Lower lobe of right lung (tissue), 2 donors: ENCODE measurements at places on chromosomes 1 and 21.

DNA sequence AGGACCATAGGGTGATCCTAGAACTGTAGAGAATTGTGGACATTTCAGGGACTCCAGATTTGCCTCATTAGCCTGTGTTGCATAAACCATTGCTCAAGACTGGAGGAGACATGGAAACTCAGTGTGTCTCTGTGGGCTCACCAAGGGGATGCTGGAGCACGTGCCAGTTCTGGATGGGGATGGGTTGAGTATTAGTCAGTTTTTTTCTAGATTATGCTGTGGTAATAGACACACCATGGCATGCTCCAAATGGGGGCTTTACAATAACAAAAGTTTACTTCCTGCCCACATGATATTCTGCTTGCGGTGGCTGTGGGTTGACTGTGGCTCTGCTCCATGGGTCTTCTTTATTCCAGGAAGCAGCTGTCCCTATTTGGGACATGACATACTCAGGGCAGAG is 125.4 kb downstream of the FOXD2 start:
- no peak for DNase-seq

GRCh38 chr1:23004112-23004511 is 11.5 kb downstream of the TEX46 start:
- DNase-seq = no peak

DNA sequence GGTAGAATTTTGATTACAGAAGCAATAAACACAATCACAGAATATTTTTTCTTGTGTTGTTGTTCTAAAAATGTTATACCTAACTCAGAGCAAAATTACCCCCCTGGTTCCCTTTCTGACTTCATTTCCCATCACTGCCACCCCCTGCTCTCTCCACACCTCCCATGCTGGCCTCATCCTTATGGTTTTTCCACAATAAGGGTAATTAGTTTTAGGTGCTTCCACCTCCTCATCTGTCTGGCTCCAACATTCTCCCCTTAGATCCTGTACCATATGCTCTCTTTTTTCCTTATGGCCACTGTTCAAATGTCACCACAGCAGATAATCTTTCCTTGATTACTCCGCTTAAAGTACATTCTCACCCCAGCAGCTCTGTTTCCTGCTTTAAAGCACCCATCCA is 2208.6 kb downstream of the MRPL39 start:
- DNase-seq = no peak

GRCh38 chr1:17052641-17053040 is 1.2 kb downstream of the SDHB start:
- no peak for DNase-seq

DNA sequence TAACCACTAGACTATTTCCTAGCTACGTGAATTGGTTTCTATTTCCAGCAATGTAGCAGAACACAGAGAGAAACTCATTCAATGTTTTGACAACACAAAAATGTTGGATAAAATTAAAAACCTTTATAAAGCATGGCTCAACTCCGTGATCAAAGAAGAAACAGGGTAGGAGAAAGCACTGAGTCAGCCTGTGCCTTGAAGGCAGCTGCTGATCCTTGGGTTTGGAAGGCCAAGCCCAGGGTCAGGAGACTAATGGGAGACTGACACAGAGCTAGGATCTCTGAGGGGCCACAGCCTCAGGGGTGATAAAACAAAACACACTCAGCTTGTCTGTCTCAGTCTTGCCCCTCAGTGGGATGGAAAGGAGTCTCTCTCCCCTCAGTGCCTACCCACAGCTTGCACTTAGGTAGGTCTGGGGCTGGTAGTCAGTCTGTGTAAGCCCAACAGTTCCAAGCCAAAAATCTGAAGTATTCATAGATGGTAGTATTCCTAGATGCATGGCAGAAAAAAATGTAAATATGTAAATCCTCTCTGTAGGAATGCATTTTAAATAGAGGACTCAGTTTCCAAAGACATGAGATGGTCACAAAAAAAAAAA is 53.3 kb downstream of the B3GALNT2 start:
- DNase-seq = no peak

DNA sequence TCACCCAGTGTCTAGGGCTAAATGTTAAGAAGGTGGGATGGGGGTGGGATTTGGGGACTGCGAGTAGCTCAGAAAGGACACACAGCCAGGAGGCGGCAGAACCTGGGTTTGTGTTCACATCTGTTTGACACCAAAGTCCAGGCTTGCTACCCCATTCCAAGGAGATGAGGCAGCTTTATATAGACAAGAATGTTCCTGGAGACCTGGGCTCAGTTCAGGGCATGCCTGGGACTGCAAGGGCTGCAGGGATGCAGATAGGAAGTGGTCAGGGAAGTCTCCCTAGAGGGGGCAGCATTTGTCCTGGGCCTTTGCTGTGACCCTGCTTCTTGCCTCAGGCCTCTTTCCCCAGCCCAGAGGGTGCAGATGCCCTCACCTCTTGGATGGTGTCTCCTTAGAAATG is 16.3 kb downstream of the PADI3 start:
- no peak for DNase-seq

DNA sequence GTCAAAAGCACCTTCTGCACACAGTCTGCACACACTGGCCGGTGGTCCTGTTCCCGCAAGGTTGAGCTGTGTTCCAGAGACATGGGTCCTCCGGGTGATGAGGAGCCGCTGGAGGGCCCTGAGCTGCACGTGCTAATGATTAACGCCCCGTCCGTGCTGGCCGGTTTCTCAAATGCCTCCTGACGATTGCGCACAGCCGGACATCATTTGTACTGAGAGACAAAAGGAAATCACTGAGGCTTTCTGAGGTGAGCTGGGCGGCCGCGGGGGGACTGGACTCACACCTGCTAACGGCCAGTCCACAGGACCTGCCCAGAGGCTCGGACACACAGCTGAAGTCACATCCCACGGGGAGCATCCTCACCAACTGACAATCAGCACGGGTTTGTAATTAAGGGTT is 29.2 kb downstream of the POFUT2 start:
- DNase-seq = peak; percentile 39

- no peak for DNase-seq
These were observed 48.7 kb downstream of the IRF2BP2 start for GRCh38 chr1:234561319-234561718.

- no peak for DNase-seq
These were observed 40.5 kb downstream of the C1orf198 start for GRCh38 chr1:230827801-230828200.

- DNase-seq = no peak
These were observed 37.2 kb downstream of the RIMS3 start for GRCh38 chr1:40627987-40628902.

DNA sequence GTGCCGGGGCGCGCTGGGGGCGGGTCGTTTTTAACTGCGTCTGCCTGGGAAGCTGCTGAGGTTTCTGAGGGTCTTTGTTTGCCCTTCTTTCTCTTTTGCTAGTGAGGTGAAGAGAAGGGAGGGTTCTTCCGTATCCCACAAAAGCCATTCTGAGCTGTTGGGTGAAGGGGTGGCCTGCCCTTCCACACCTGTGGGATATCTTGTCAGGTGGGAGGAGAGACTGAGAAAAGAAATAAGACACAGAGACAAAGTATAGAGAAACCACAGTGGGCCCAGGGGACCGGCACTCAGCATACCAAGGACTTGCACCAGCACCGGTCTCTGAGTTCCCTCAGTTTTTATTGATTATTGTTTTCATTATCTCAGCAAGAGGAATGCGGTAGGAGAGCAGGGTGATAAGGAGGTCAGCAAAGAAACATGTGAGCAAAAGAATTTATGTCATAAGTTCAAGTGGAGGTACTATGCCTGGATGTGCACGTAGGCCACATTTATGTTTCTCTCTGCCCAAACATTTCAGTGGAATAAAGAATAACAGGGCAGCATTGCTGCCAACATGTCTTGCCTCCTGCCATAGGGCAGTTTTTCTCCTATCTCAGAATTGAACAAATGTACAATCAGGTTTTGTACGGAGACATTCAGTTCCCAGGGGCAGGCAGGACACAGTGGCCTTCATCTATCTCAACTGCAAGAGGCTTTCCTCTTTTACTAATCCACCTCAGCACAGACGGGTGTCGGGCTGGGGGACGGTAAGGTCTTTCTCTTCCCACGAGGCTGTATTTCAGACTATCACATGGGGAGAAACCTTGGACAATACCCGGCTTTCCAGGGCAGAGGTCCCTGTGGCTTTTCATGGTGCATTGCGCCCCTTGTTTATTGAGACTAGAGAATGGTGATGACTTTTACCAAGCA is 972 bp downstream of the PGBD2 start:
- no peak for DNase-seq

GRCh38 chr1:182235952-182236650 is 155.5 kb downstream of the GLUL start:
- DNase-seq = no peak

DNA sequence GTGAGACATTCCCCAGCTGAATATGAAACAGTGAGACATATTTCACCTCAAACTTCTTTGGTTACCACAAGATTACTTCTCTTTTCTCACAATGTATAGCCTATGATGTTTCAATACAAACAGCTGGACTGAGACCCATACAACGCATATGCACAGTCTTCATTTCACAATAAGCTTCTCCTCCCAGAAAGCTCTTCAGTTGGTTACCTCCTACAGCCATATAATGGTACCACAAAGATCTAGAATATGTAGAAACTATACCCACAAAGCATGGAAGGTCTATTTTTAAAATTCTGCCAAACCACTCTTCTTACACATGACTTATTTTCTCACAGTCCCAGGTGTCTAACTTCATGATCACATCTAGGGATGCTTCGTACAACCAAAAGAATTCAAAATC is 70.8 kb downstream of the JAK1 start:
- no peak for DNase-seq

- no peak for DNase-seq
These were observed 48.4 kb upstream of the RNPC3 start for GRCh38 chr1:103477101-103477500.

DNA sequence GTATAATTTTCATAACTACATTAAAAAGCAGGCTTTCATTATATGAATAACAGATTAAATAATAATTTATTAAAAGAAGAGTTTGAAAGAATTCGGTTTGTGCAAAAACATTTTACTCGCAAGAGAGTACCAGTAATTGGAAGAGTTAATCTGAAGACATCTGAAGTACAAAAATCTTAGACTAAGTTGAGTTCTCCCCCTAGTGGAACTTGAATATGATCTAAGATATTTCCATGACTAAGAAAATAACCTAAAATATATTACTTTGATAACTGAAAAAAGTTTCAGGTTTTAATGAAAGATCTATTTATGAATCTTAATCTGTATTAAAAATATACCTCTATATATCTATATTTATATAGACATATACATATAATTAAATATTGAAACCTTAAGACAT is 112.5 kb upstream of the GFI1 start:
- no peak for DNase-seq

DNA sequence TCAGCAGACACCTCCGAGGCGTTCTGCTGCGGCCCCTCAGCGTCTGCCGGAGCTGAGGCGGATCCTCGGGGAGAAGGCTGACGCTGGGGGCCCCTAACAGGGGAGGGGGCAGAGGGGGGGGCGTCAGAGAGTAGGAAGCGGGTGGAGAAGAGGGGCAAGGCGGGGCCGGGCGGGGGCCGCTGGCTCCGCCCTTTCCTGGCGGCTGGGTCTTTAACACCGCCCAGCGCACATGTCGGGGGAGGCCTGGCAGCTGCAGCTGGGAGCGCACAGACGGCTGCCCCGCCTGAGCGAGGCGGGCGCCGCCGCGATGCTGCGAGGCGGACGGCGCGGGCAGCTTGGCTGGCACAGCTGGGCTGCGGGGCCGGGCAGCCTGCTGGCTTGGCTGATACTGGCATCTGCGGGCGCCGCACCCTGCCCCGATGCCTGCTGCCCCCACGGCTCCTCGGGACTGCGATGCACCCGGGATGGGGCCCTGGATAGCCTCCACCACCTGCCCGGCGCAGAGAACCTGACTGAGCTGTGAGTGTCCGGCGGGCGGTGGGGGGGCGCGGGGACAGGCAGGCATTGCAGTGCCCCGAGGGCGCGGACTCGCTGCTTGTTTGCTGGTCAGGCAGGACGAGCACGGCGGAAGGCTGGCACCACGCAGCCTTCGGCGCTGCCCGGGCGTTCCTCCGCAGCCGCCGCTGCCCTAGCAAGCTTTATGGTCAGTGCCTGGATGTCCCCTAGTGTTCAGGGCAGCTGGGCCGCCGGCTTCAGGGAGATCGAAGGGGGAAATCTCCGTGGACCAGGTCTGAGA is at the start of gene NTRK1:
TSS of gene NTRK1 (plus strand) at position 238 of the 796 bp plus-strand sequence. CDS start at position 308, 70 bp downstream.
- DNase-seq = no peak

- DNase-seq = no peak
These were observed 10.3 kb downstream of the KDF1 start for GRCh38 chr1:26949926-26950319.

DNA sequence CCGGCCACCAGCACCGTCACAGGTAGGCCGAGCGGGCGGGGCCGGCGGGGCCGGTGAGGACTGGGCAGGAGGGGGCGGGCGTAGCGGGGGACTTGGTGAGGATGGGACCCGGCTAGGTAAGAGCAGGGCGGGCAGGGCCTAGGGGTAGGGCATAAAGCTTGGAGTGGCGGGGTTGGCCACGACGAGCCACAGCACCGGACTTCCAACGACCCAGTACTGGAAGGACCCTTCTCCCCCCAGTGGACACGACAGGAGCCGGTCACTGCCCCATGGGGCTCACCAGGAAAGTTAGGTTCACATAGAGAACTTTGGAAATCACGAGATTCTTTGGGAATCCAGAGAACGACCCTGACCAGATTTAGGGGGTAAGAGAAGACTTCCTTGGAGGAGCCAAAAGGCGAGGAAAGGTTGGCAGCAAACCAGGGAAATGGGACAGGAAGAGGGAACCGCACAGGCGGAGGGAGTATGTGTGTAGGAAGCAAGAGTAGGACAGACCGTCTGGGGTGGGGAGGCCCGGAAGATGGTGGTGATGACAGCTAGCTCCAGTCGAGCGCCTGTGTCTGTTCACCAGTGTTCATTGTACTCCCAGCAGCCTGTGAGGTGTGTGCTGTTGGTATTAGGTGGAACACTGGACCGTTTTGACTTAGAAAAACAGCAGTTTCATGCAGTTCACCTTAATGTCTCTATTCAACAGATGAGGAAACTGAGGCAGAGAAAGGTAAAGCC is 20.4 kb downstream of the ZNF362 start:
- DNase-seq = no peak

- DNase-seq = no peak
These were observed 43.9 kb downstream of the PIGK start for GRCh38 chr1:77175230-77175844.

- DNase-seq = no peak
These were observed 1.9 kb upstream of the TPM3 start for GRCh38 chr1:154193821-154194220.

DNA sequence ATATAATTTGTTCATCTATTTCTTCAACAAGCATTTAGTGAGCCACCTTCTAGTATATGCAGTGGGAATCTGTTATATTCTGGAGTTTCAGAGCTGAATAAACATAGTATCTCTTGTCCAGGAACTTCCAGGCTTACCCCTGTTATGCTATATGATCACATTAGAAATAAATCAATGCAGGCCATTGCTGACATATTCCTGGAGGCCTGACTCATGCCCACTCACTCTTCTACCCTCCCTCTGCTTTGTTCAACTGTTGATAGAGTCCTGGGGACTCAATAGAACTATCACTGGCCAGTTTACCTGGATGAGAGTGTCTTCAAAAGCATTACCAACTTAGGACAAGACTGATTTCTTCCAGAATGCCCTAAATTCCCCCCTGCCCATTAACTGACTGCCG is 29.3 kb upstream of the SRSF10 start:
- DNase-seq = no peak
